ENCODE measurements at places on chromosomes 13 and 19.

- DNase-seq: no peak
Measured at GRCh38 chr19:30214651-30215051, 157.5 kb upstream of the ZNF536 start.

DNA sequence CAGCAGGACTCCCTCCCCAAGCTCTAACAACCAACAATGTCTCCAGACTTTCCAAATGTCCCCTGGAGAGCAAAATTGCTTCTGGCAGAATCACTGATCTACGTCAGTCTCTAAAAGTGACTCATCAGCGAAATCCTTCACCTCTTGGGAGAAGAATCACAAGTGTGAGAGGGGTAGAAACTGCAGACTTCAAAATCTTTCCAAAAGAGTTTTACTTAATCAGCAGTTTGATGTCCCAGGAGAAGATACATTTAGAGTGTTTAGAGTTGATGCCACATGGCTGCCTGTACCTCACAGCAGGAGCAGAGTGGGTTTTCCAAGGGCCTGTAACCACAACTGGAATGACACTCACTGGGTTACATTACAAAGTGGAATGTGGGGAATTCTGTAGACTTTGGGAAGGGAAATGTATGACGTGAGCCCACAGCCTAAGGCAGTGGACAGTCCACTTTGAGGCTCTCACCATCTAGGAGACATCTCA is 6.2 kb upstream of the CEACAM5 start:
- DNase-seq: no peak

GRCh38 chr13:30453727-30454126 is 12.0 kb downstream of the HMGB1 start:
- no peak for DNase-seq

DNA sequence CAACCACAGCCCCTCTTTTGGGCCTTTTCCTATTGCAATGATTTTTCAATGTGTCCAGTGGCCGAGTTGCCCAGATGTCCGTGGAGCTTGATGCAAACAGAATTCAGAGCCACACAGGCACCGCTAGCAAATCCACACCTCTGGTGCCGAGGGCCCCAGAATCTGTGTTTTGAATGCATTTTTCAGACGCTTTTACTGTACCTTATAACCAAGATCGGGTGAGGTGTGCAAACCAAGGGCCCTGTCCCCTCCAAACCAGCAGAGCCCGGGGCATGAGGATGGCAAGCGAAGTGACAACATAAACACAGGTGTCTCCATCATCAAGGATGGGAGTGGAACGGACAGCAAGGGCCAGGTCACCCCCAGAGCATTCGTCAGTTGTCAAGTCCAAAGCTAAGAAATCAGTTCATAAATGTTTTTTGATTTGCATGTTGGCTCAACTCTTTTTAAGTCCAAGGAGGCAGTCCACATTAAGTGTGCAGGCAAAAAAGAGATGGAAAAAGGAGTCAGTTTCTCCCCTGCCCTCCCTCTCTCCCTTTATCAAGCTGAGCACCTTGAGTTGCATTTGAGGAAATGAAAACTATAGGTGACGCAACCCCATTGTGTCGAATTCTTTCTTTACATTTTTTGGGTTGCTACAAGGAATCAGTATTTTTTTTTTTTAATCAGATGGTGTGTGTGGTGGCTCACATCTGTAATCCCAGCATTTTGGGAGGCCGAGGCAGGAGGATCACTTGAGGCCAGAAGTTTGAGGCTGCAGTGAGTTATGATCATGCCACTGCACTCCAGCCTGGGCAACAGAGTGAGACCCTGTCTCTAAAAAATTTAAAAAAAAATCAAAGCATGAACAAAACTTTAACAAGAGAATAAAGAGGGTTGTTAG is 2.9 kb downstream of the CCDC8 start:
- no peak for DNase-seq

DNA sequence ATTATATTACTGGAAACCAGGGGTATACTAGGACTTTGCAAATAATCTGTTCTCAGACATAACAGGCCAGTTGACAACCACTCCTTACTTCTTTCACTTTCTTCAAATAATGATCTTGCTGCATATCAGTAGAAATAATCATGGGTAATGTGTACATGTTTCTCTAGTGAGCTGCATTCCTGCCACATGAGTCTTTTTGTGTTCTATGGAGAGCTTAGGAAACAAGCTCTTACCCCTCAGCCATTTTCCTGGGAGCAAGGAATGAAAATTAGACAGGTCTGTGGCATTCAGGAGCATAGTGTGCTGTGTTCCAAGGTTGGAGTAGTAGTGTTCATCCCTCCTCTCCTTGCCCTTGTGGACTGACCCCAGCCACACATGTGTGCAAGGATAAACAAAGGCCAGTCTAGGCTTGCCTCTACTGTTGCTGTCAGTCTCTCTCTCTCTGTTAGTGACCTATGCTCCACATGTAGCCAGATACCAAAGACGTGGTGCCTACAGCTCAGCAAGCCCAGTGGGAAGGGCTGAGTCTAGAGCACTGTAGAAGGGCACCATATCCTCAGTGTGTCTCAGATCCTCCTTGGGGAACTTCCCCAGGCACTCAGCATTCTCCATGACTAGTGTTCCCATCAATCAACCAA is 11.5 kb upstream of the OXGR1 start:
- no peak for DNase-seq

- peak; percentile 65 for DNase-seq
Measured at GRCh38 chr13:48975856-48976575, at the start of gene FNDC3A. TSS of gene FNDC3A (plus strand) at chr13:48975912. CDS start at chr13:49006191, 30,279 bp downstream.
